ENCODE measurements at places on chromosomes 6 and 20. TPM values are rescaled to one million over a fixed set of nuclear protein-coding genes. Genes with fewer than 3 reads are reported as not detected.

Gene IYD
- under 0.01 TPM for total RNA-seq

Gene PYGB
- total RNA-seq: 23.7 TPM

Gene SLC22A16
- 2.0 TPM for total RNA-seq

Gene ARHGAP40
- 3.5 TPM for total RNA-seq

Gene KIAA0408
- 25.9 TPM for total RNA-seq

Gene ROS1
- total RNA-seq: 0.10 TPM

Gene RIPOR3
- 16.1 TPM for total RNA-seq

Gene SUMO4
- 6.5 TPM for total RNA-seq

Gene SLC32A1
- total RNA-seq: not detected

Gene MAPK13
- 29.5 TPM for total RNA-seq

Data from skin of body (tissue), 3 donors.